ENCODE measurements at places on chromosomes 6 and 20. TPM values are rescaled to one million over a fixed set of nuclear protein-coding genes. Genes with fewer than 3 reads are reported as not detected.

Gene TFAP2C
- total RNA-seq, result 7.7 TPM

Gene ANGPT4
- 0.03 TPM for total RNA-seq

Gene SLC13A3
- 0.11 TPM for total RNA-seq

Gene ITPR3
- total RNA-seq, result 10.4 TPM

Gene BTN1A1
- not detected for total RNA-seq

Gene BMP6
- total RNA-seq, result 0.80 TPM

Gene BCLAF1
- total RNA-seq, result 168 TPM

Gene HSPA12B
- 0.17 TPM for total RNA-seq

Gene EPPIN
- not detected for total RNA-seq

Gene PRSS35
- not detected for total RNA-seq

Gene C20orf144
- total RNA-seq, result not detected

Gene DNAH8
- total RNA-seq, result not detected

Gene MLIP
- total RNA-seq, result not detected

Gene HMGCLL1
- not detected for total RNA-seq

Gene MAS1
- total RNA-seq, result not detected

Gene ALDH5A1
- 3.4 TPM for total RNA-seq

Gene CD40
- total RNA-seq, result not detected

Gene APMAP
- total RNA-seq, result 79.2 TPM

Gene OPN5
- 0.06 TPM for total RNA-seq

Gene RIPPLY2
- total RNA-seq, result 5.4 TPM

Gene SPATA2
- 3.3 TPM for total RNA-seq

Gene TMEM244
- total RNA-seq, result 2.7 TPM

Gene PAX1
- 0.12 TPM for total RNA-seq

Gene SLC16A10
- total RNA-seq, result 1.2 TPM

Gene PPIL6
- 3.8 TPM for total RNA-seq
